ENCODE measurements at places on chromosomes 13 and 19. TPM values are rescaled to one million over a fixed set of nuclear protein-coding genes. Genes with fewer than 3 reads are reported as not detected.

SYNGR4 gene
- not detected for total RNA-seq

LIM2 gene
- total RNA-seq, result not detected

GRCh38 chr13:90246687-90247345 lies 1100.7 kb upstream of the MIR17HG start:
- DNase-seq, result no peak

DNA sequence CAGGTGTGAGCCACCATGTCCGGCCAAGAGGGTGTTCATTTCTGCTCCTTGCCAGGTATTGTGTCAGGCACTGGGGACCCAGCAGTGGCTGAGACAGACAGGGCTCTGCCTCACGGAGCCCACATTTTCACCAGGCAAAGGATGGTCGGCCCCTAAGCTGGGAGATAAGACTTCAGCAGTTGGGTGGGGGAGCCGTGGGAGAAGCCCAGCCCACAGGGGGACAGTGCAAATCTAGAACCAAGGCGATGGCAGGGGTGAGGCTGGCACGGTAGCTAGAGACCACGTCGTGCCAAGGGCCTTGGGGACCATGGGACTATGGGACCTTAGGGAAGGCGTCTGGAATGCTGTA lies 8.3 kb downstream of the LSR start:
- DNase-seq, result no peak

DNA sequence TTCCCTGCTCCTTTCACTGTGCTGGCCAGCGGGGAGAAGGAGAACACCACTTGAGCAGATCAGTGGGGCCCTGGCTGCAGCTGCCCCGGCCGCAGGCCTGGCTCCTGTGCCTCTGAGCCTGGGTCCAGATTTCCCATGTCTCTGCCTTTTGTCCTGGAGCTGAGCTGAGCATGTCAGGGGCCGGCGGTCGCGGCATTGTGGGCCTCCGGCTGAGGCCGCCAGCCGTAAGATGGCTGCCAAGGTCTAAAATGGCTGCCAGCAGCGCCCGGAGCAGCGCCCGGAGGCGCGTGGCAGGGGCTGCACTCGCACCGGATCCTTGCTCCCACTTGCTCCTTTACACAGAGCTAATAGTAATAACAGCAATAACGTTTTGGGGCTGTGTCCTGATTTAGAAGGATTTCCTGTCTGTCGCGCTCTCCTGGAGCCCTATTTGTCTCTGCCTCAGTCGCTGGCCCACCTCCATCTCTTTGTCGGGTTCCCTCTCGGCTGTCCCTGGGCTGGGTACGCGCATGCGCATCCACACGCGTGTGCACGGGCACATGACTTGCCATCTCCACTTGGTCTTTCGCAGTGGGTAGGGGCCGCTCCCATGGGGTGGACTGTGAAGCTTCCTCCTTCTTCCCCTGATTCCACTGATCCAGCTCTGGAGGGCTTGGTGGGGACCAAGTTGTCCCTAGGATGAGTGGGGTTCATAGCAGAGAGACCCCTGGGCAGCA lies 32.1 kb downstream of the LYL1 start:
- DNase-seq, result no peak

IZUMO4 gene
- 1.2 TPM for total RNA-seq
